ENCODE measurements at places on chromosomes 11 and 22.

- no peak for DNase-seq
These were observed 141.0 kb downstream of the ARHGAP42 start for GRCh38 chr11:100827934-100828661.

DNA sequence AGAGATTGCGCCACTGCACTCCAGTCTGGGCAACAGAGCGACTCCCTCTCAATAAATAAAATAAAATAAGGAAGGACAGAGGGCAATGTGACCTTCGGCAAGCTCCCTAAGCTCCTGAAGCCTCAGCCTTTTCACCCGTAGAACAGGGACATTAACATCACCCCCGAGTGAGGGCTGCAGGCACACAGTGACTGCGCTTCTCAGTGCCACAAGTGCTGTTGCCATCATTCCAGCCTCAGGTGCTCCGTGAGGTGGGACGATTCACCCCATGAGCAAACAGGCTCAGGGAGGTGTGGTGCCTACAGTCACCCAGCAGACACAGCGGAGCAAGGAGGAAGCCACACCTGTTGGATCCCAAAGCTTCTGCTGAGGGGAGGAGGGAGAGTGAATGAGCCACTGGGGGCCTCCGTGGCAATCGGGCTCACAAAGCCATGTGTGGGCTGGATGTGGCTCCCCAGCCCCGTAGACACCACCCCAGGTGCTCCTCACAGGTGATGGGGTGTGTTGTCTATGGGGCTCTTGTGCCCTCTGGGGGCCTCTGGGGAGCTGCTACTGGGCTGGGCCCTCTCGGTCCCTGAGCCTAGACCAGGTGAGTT is 9.1 kb upstream of the TCF20 start:
- DNase-seq: no peak

GRCh38 chr11:85752890-85753581 is 57.9 kb downstream of the SYTL2 start:
- DNase-seq: peak; percentile 91

DNA sequence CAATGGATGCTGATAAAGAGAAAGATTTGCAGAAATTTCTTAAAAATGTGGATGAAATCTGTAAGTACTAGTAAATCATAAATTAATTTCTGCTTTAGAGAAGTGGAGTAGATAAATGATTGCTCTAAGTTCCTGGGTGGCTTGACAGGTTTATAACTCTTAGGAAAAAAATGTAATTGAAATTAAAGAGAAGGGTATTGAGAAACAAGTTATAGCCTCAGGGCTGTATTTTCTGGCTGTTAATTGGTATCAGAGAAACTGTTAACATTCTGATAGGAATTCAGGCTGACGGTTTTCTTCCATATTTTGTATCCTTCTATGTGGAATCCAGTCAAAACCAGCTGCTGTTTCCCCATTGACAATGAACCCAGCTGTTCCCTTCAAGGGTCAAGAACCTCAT is 1.9 kb downstream of the TTC12 start:
- no peak for DNase-seq

- DNase-seq: peak; percentile 67
These were observed at the start of gene IFITM1 for GRCh38 chr11:313787-314553. TSS of gene IFITM1 (plus strand) at chr11:314040. CDS start at chr11:314171, 131 bp downstream.

DNA sequence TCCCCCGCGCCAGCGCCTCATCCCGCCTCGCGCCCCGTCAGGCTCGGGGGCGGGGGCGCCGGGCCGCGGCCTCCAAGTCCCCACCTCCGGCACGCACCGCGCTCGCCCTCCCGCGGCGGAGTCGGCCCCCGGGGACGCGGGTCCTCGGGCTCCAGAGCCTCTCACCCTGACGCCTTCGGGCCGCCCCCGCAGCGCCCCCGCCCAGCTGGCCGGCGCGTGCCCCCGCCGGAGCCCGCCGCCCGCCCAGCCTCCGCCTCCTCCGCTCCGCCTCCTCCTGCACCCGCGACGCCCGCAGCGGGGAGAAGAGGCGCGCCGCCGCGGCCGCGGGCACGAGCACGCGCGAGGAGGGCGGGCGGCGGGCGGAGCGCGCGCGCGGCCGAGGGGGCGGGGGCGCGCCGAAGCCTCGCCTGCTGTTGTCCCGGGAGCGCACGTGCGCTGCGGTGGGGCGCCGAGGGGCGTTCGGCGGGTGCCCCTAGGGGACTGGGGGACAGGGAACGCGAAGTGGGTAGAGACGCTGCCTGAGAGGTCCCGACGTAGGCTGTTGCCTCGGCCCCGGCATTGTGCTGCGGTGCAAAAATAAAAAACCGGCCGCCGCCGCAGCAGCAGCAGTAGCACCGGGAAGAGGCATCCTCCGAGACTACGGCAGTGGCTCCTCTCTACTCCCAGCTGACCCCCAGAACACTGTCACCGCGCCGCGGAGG is 87.4 kb upstream of the ARHGAP32 start:
- peak; percentile 43 for DNase-seq

DNA sequence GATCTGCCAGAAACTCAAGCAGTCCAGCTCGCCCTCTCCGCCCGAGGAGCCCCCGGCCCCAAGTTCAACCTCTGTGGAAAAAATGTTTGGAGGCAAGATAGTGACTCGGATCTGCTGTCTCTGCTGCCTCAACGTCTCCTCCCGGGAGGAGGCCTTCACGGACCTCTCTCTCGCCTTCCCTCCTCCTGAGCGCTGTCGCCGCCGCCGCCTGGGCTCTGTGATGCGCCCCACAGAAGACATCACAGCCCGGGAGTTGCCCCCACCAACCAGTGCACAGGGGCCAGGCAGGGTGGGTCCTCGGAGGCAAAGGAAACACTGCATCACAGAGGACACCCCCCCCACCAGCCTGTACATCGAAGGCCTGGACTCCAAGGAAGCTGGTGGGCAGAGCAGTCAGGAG is 20.8 kb downstream of the USP35 start:
- DNase-seq: no peak

- no peak for DNase-seq
These were observed 5.8 kb downstream of the PATZ1 start for GRCh38 chr22:31340360-31340759.

GRCh38 chr11:17504330-17505107 is 27.9 kb upstream of the ABCC8 start:
- peak; percentile 46 for DNase-seq

GRCh38 chr22:36991206-36991605 is 28.0 kb downstream of the TST start:
- no peak for DNase-seq

DNA sequence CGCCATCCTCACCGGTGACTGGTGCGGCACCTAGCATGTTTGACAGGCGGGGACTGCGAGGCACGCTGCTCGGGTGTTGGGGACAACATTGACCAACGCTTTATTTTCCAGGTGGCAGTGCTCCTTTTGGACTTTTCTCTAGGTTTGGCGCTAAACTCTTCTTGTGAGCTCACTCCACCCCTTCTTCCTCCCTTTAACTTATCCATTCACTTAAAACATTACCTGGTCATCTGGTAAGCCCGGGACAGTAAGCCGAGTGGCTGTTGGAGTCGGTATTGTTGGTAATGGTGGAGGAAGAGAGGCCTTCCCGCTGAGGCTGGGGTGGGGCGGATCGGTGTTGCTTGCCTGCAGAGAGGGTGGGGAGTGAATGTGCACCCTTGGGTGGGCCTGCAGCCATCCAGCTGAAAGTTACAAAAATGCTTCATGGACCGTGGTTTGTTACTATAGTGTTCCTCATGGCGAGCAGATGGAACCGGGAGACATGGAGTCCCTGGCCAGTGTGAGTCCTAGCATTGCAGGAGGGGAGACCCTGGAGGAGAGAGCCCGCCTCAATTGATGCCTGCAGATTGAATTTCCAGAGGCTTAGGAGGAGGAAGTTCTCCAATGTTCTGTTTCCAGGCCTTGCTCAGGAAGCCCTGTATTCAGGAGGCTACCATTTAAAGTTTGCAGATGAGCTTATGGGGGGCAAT is 1.1 kb downstream of the NEAT1 start:
- no peak for DNase-seq

DNA sequence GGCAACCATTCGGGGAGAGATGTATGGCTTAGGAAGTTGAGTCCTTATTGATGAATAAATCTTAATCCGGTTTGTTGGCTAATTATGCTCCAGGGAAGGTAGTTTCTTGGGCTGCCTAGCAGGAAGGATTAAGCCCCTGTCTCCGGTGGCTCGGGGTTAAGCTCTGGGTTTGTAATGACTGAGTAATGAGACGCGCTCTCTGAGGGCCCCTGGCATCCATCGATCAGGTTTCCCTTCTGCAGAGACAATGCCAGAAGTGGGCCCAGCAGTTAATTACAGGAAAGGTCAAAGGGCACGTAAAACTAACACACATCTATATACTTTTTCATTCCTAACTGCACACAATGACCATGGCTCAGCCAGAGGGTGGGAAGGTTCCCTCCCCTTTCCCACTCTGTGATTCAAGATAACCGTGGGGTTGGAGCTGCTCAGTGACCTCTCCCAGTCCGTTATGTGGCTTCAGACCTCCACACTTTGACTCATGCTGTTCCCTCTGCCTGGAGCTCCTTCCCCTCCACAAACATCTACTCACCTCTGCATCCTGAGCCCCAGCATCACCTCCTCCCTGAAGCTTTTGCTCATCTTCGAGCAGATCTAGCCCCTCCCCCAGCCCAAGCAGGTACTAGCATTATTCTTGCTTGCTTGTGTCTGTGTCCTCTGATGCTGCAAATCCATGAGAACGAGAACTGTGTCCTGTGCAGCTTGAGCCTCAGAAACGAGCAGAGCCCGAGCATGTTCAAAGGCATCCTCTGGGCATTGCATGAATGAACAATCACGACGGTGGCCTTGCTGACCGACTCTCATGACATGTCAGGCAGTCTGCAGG is 16.6 kb downstream of the SCUBE1 start:
- DNase-seq: no peak

DNA sequence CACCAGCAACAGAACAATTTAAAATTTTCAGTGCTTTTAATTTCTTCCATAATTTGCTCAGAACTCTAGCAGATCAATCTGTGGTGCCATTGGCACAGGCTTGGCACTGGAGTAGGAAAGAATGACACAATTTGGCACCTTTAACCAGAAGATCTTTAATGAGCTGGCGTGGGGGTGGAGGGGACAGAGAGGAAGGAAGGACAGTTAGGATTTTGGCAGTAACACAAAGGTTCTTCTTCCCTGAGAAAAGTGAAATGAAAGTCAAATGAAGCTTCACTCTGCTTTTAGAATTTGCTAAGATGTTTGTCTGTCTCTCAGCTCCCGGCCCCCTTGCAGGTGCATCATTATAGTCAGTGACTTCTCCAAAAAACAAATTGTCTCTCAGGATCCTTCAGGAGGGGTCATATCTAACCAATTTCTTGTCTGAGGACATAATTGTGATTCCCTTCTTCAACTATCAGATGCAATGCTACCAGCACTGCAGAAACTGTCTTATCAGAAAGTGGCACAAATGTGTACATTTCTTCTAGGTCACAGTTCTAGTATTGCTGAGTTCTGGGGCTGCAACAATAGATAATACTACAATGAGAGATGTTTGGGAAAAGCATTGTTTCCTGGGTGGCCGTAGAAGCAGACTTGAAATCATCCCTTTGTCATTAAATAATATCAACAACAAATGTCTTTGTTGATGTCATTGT is 66.8 kb downstream of the CSTPP1 start:
- no peak for DNase-seq

DNA sequence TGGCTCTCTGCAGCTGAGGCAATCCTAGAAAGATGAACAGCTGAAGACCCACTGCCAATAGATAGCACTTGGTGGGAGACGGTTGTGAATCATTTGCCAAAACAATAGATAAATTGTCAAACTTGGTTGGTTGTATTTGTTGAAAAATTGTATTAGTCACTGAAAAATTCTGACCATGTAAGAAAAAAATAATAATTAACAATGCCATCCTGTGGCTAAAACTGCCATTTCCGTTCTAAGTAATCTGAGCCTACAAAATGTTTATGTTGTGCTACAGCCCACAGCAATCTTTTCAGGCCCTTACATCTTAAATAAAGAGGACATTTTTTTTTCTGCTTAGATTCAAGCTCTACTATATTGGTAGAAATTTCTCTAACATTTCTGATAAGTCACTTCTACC is 103.2 kb upstream of the ANO3 start:
- no peak for DNase-seq

- no peak for DNase-seq
These were observed 557.2 kb downstream of the BUD13 start for GRCh38 chr11:116215471-116216113.

GRCh38 chr11:117547195-117547850 is 219.7 kb downstream of the CEP164 start:
- no peak for DNase-seq

GRCh38 chr11:85768473-85769146 is 42.3 kb downstream of the SYTL2 start:
- no peak for DNase-seq

GRCh38 chr11:72975778-72976521 is 161.7 kb downstream of the ATG16L2 start:
- no peak for DNase-seq

GRCh38 chr11:14065681-14066080 is 103.2 kb downstream of the SPON1 start:
- DNase-seq: no peak

GRCh38 chr22:33034753-33035152 is 23.4 kb downstream of the SYN3 start:
- DNase-seq: no peak

DNA sequence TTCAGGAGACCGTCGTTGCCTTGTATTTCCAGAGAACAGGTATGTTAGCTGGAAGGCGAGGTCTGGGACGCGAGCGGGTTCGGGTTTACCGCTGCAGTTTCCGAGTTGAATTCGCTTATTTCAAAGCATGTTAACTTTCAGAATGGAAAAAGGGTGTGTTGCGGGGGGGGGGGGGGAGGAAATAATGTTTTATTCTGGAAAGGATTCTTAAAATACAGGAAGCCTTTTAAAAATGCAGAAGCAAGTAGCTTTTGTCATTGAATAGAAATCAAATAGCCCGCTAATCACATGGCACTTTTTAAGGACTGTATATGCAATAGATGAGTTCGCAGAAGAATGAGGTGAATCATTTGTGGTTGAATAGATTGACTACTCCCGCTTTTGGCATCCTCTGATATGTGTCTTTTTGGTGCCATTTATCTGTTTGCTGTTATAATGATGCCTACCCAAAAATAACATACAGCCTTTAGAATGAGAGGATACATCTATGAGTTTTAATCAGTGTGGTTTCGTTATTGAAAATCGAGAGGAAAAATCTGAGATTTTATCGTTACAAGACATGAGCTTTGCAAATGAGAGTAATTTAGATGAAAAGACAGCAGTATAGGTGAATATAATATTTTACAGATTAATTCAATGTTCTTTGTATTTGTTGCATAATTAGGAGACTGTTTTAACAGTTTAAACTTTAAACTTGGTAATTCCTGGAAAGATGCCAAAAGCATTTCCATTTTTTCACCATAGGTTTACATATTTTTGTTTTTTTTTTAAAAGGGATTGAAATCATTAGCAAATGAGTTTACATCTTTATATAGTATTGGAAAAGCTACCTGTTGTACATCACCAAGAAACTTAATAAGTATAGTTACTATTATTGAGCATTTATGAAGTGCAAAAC is 1.7 kb downstream of the PDE3B start:
- no peak for DNase-seq

DNA sequence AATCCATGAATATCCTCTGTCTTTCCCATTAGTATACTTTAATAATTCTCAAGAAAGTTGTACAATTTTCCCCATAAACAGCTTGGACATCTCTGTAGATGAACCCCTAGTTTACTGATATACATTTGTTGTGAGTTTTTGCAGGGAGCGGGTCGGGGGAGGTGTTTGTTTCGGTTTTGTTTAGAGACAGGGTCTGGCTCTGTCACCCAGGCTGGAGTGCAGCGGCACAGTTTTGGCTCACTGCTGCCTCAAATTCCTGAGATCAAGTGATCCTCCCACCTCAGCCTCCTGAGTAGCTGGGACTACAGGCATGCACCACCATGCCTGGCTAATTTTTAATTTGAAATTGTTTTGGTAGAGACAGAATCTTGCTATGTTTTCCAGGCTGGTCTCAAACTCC is 57.6 kb downstream of the IGLL5 start:
- DNase-seq: no peak
